ENCODE measurements at places on chromosomes 7 and 10.
A peak's percentile ranks its signal among the peaks of the same experiment; 100 is the strongest.

GRCh38 chr7:85469446-85470010 lies 282.7 kb upstream of the SEMA3D start:
- no peak for DNase-seq

- no peak for DNase-seq
These were observed 259.3 kb downstream of the SNX13 start for GRCh38 chr7:17680943-17681351.

GRCh38 chr10:6473901-6474370 lies 106.1 kb downstream of the PRKCQ start:
- DNase-seq: no peak

- peak; percentile 23 for DNase-seq
These were observed 115.6 kb downstream of the TSPAN12 start for GRCh38 chr7:120742372-120742771.

DNA sequence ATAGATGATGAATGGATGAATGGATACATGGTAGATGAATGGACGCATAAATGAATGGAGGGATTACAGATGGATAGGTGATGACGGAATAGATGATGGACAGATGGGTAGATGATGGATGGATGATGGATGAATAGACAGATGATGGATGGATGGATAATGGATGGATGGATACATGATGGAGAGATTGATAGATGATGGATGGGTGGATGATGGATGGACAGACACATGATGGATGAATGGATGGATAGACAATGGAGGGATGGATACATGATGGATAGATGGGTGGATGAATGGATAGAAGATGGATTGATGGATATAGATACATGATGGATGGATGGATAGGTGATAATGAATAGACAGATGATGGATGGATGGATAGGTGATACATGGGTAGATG lies 8.8 kb upstream of the PDGFA start:
- no peak for DNase-seq

GRCh38 chr7:70726951-70727378 lies 405.0 kb upstream of the GALNT17 start:
- DNase-seq: no peak

GRCh38 chr7:93883078-93883916 lies 7.3 kb downstream of the TFPI2 start:
- DNase-seq: no peak

DNA sequence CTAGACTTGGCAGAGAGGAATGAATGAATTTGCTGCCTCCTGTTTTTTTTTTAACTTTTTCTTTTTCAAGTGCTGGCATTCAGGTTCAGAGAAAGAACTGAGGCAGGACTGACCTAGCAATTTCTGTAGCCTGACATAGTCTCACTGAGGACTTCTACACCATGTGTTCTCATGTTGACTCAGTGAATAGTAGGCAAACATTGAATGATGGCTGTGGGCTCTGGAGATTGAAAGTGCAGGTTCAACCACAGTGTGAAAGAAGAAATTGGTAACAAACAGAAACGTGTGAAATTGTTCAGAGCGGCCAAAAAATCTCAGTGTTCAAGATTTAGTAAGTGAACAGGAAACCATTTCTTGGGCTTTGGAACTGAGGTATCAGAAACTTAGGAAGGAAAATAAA lies 322.4 kb upstream of the GHITM start:
- no peak for DNase-seq

DNA sequence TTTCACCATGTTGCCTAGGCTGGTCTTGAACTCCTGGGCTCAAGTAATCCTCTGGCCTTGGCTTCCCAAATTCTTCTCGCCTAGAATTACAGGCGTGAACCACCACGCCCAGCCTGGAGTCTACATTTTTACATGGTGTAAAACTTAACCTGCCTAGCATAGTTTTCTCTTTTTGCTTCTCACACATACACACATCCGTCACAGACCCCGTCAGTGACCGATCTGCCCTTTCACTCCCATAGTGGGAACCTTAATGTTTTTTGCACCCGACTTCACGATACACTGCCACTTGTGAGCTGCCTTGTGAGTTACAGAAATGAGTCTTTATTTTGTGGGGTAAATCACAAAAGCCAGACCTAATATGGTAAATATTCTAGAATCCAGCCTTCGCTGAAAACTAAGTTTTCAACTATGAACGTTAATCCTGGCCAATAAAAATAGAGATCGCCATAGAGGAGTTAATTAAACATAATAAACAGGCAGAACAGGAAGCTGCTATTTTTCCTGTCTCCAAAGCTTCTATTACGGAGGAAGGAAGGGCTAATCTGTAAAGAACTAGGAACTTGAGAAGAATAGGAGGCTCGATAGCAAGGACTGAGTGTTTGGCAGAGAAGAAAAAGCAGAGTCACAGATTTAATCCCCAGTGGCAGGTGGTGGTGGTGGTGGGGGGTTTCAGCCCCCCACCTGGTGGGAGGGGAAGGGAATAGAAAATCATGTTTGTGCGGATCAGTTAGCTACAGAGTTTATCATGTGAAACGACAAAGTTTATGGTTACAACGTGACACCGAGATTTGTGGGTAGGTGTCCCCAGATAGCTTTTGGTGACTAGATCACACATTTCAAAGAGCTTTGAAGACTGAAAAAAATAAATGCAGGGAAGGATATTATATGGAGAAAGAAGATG lies 14.7 kb upstream of the FAM171A1 start:
- DNase-seq: no peak

DNA sequence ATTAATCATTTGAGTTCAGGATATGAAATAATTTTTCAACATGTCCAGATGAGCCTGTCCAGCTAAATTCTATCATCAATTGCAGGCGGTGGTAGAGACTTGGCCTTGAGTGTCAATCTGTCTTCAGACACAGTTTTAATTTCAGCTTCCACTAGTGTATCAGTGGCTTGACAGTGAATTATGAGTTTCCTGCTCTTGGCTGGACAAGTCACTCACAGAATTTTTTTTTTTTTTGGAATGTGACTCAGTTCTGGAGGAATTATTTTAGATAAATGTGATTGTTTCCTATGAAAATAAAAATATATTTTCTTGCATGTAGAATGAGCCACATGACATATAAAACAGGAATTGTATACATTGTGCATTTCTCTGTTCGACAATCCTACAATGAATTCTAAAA lies 319.9 kb upstream of the AKR1E2 start:
- DNase-seq: no peak

GRCh38 chr7:4177001-4177400 lies 505.1 kb upstream of the FOXK1 start:
- DNase-seq: no peak

GRCh38 chr10:4813023-4813422 lies 13.0 kb upstream of the AKR1E2 start:
- no peak for DNase-seq

DNA sequence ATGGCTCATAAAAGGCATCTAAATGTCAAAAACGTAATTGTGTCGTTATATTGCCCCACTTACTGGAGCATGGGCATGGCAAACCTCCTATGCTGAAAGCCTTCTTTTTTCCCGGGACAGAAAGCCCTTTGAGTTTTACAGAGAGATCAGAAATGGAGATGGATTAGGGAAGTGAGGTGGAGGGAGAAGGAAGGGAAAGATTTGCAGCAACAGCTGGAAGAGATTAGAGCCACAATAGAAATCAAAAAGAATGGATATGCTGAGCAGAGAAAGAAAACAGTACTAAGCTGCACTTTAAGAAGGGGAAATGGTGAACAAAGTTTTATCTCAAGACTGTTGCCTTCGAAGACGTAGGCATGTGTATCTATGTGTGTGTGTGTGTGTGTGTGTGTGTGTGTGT lies 97.2 kb upstream of the PCGF5 start:
- DNase-seq: no peak

- no peak for DNase-seq
These were observed 26.2 kb upstream of the CYP26C1 start for GRCh38 chr10:93034426-93034825.

GRCh38 chr7:42351316-42351935 lies 114.4 kb upstream of the GLI3 start:
- no peak for DNase-seq

- no peak for DNase-seq
These were observed 50.3 kb downstream of the IDE start for GRCh38 chr10:92523639-92524038.

DNA sequence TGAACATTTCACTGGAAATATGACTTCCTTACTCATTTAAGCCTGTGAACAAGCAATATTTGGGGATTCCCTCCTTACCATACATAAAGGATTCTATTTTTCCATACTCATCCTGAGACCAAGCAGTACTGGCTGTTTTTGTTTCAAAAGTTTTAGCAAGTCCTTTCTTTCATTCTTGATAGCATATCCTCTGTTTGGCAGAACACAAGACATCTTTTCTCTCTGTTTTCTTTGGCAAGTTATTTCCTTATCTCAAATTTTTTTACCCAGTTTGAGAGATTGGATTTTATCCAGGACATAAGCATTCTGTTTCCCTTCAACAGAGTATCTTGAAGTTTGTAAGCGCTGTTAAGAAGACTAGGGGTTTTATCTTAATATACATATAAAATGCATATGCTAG lies 3.0 kb upstream of the WASL start:
- no peak for DNase-seq

DNA sequence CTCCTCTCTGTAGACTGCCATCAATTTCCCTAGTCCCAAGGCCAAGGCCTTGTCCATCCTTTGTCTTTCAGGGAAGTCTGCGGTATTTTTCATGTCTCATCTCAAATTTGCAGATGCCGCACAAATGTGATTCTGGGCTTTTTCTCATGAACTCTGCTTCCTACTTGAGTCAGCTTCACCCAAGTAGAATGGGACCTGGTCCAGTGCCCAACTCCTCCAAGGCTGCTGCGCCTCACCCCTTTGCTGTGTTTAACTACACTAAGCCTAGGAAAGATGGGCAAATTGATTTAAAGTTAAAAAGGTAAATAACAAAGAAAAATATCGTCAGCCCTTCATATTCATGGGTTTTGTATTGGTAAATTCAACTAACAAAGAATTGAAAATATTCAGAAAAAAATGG lies 1092.6 kb upstream of the AUTS2 start:
- no peak for DNase-seq

GRCh38 chr7:100826514-100827329 lies 601 bp downstream of the EPHB4 start:
- DNase-seq: peak; percentile 31

- DNase-seq: no peak
These were observed 70.2 kb downstream of the PRTFDC1 start for GRCh38 chr10:24882047-24882698.

DNA sequence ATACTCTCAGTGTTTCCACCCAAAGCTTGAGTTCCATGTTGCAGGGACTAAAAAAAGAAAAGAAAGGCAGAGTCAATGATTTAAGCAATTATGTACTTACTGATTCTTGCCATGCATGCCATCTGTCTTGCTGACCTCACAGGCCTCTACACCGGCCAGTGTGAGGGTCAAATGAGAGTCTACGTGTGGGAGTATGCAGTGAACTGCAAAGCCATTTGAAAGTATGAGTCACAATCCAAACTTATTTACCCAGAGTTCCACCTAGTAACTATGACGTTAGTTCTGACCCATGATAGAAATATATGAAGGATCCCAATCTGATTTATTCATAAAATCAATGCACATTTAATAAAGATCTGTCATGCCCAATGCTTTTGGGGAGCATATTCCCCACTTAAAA lies 26.5 kb downstream of the PDE1C start:
- DNase-seq: no peak

DNA sequence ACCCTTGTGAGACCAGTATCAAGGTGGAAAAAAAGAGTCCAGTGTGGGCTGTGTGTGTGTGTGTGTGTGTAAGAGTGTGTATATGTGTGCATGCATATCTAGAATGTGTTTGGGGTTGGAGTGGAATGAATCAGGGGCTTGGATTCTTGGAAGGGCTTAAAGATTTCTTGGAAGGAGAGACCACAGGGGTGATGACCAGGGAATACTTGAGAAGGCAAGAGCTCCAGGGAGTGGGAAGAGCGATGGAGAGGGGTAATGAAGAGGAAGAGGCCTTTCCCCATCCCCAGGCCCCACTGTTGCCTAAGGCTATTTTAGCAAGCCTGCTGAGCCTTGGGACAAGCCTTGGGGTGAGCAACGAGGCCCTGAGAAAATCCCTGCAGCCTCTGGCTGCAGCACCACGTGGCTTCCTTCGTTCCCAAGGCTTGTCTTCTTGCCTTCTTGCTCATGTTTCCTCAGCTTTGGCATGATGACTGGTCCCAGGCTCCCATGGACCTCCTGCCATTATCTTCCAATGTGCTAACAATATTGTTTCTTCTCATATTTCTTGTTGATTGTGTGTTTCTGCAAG lies 663.4 kb downstream of the INHBA start:
- DNase-seq: no peak

GRCh38 chr7:45606050-45606449 lies 31.9 kb downstream of the ADCY1 start:
- no peak for DNase-seq

DNA sequence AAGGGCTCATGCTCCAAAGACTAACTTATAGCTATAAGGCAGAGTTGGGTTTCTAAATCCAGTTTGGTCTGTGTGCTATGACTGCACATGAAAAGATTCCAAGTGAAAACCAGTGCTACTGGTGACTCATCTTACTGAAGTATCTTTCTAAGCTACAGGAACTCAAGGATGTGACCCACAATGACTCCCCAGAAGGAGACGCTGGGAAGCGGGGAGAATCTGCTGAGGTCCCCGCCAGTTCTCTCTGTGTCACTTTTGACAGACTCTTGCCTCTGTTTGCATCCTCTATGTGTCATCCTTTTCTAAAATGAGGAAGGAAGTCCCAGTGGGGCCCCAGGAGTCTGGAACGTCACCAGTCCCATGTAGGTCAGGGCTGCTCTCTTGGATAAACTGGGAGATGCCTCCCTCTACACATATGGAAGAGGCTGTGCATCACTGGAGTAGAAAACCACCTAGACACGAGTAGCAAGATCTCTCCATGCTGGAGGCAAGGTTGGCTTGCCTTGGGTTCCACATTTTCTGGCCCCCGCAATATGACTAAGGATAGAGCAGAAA lies 28.8 kb upstream of the GPR26 start:
- no peak for DNase-seq

- no peak for DNase-seq
These were observed 249.4 kb downstream of the CACNA2D1 start for GRCh38 chr7:82194016-82194643.

DNA sequence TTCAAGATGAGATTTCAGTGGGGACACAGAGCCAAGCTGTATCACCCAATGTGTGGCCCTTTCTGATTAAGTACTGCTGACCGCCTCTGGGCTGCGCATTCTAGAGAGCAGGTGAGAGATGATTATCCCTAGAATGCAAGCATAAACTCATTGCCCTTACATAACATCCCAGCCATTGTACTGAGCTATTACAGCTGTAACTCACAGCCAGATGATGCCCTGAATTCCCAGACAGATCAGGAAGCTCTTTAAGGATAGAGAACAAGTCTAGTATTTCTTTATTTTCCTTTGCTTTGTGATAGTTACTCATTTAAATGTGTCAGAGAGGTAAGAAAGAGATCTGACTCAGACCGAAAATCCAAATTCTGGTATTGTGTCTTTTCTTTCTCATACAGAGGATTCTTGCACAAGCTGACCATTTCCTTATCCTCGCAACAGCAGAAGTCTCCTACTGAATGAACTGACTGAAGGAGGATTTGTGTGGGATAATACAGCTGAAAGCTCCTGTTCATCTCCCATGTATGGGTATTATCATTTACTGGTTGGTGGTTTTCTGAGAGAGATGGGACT lies 58.4 kb downstream of the ZNF22 start:
- DNase-seq: no peak

- DNase-seq: no peak
These were observed 151.4 kb downstream of the RPS24 start for GRCh38 chr10:78184851-78185692.

GRCh38 chr10:44033008-44033407 lies 351.9 kb downstream of the CXCL12 start:
- DNase-seq: no peak

Measured in WTC11 (cell line).